ENCODE measurements at places on chromosomes 6 and 20.

GRCh38 chr6:93799226-93799625 lies 379.9 kb upstream of the EPHA7 start:
- DNase-seq: no peak

GRCh38 chr6:95518630-95519227 lies 58.6 kb upstream of the MANEA start:
- no peak for DNase-seq

- no peak for DNase-seq
These were observed 14.0 kb upstream of the SCGN start for GRCh38 chr6:25637960-25638434.

GRCh38 chr20:25622450-25623224 lies 1.2 kb downstream of the NANP start:
- no peak for DNase-seq

- no peak for DNase-seq
These were observed 84.2 kb upstream of the FOXC1 start for GRCh38 chr6:1525364-1526038.

- DNase-seq: no peak
These were observed 59.6 kb downstream of the DOK5 start for GRCh38 chr20:54535033-54535432.

- DNase-seq: no peak
These were observed 58.2 kb downstream of the CSE1L start for GRCh38 chr20:49104365-49104648.

GRCh38 chr6:38782616-38783015 lies 67.5 kb downstream of the DNAH8 start:
- no peak for DNase-seq

DNA sequence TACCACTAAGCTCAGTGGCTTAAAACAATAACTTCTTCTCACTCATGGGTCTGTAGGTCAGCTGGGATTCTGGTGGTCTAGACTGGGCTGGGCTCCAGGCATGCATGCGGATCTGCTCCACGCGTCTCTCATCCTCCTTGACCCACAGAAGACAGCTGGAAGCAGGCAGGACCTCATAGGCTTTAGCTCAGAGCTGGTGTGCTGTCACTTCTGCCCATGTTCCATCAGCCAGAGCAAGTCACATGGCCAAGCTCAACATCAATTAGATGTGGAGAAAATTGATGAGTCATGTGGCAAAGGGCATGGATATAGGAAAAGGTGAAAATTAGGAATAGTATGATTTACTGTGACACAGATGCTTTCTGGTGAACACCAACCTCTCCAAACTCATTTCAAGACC lies 57.4 kb upstream of the PSMF1 start:
- no peak for DNase-seq

DNA sequence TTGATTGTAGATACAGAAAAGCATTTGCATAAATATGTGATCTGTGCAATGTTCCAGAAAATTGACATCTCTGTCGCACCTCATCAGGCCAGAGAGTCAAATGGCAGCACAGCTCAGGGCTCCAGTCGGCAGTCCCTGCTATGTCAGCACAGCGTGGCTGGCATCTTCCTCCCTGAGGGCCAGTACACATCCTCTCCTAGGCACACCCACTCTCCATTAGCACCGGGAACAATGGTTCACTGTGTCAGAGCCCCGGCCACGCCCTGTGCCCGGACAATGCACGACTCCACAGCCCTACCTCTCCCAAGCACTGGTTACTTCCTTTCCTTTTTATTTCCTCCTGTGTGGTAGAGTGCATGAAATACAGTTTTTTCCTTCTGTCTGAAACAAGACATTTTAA lies 114.9 kb downstream of the FOXC1 start:
- peak; percentile 47 for DNase-seq

DNA sequence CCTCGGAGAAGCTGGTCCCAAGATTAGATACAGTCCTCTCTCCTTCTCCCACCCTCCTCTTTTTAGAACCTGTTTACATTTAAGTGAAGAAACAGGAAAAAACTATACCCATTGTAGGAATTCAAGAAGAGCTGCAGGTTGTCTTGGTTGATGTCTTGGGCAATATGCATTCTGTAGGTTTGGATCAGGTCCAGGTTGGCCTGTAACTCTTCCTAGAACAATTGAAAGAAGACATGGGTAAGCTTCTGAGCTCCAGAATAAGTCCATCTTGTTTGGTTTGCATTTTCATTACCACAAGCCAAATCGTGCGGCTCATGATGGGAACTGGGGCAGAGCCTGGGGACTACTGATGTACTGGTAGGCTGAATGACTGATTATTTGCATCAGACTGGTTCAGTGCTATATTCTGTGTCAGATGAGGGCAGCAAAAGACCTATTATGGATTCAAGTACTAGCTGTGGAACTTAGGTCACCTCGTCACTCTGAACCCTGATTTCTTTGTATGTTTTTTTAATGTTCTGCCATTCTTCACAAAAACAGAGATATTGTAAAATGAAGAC lies 20.3 kb upstream of the SLA2 start:
- DNase-seq: peak; percentile 43

GRCh38 chr6:34468378-34468892 lies 2.6 kb downstream of the PACSIN1 start:
- no peak for DNase-seq

- DNase-seq: no peak
These were observed 6.9 kb upstream of the DAAM2 start for GRCh38 chr6:39785281-39785680.

GRCh38 chr6:153989989-153990388 lies 49.1 kb upstream of the OPRM1 start:
- DNase-seq: no peak

DNA sequence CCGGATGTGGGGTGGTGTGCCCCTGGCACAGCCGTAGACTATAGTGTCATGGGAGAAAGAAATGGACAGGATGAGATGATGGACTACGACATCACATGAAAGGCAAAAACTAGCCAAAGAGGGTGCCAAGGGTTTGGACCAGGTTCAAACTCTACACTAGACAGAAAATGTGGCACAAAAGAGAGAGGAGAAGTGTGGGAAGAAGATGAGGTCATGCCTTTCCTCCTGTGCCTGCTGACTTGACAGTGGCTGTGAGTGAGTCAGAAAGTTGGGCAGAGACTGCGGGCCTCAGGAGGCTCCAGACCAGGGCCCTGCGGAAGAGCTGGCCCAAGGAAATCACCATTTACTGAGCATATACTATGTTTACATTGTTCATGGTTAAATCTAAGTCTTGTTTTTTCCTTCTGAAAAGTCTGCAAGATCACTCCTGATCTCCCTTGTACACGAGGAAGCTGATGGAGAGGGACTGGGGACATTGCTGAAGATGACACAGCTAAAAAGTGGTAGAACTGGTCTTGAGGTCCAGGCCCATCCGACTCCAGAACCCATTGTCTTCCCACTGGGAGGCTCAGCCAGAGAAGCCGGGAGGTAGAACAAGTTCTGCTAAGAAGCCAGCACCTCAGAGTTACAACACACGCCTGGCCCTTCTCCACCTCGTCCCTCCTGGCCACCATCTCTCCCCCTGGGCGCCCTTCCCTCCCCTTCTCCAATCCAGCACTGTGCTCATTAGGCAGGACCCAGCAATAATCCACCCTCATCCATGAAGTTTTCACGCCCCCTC lies 35.6 kb downstream of the CNKSR3 start:
- DNase-seq: no peak

GRCh38 chr6:45187836-45188235 lies 140.3 kb upstream of the RUNX2 start:
- no peak for DNase-seq

DNA sequence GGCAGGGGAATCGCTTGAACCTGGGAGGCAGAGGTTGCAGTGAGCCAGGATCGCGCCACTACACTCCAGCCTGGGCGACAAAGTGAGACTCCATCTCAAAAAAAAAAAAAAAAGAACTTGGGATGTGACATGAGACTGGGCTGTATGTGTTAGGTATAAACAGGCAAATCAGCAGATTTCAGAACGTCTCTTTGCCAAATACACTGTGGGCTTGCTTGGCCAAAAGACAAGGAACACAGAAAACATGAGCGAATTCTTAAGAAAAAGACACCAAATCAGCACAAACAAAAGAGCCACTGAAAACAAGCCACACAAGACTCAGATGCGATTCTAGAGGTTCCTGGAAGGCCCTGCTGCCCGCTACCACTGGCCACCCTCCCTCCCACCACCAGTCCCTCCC lies 12.5 kb downstream of the ETV7 start:
- no peak for DNase-seq

All from left lung (tissue), 14 donors.